ENCODE measurements at places on chromosomes 1 and 21. TPM values are rescaled to one million over a fixed set of nuclear protein-coding genes. Genes with fewer than 3 reads are reported as not detected.

OR2T11 gene
- total RNA-seq, result not detected

FAM151A gene
- total RNA-seq, result not detected

OR6K3 gene
- total RNA-seq, result not detected

BGLAP gene
- total RNA-seq, result 0.14 TPM

HJV gene
- not detected for total RNA-seq

RPL22 gene
- total RNA-seq, result 180 TPM

TRIM46 gene
- 2.5 TPM for total RNA-seq

LCE3E gene
- total RNA-seq, result not detected

ADIPOR1 gene
- 126 TPM for total RNA-seq

TNNT2 gene
- under 0.01 TPM for total RNA-seq

HCRTR1 gene
- total RNA-seq, result not detected

DDR2 gene
- total RNA-seq, result 155 TPM

SLAMF8 gene
- not detected for total RNA-seq

CD164L2 gene
- not detected for total RNA-seq

GPR161 gene
- 11.8 TPM for total RNA-seq

All from smooth muscle cell of bladder (primary cell).